AG09319 (cell line): ENCODE measurements at places on chromosomes 11 and 22.

DNA sequence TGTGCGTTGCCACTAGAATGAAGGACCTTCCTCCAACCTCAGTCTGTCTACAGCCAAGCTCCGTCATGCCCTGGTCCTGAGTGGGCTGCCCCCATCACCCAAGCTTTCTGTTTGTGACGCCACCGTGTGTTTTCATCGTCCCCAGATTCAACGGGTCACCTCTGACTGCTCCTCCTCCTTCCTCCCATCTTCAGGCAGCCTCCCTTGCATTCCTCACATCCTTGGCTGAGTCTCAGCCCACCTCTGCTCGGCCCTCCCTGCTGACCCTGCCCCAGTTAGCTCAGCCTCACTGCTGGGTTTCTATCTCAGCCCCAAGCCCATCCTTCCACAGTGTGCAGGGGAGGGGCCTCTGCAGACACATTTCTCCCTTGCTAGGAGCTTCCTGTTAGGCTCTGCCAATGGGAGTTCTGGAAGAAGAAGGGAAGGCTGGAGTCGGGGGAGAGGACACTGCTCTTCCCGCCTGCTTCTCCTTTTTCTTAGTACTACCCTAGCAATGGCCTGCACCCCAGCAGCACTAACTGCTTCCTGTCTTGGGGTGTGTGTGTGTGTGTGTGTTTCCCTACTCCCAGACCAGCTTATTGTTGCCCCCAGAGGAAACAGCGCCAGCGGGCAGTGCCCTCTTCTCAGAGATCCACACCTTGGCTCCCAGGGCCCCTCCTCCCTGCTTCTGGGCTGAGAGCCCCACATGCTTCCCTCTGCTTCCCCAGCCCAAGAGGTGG is 5.2 kb downstream of the IFT27 start:
- DNase-seq = no peak

DNA sequence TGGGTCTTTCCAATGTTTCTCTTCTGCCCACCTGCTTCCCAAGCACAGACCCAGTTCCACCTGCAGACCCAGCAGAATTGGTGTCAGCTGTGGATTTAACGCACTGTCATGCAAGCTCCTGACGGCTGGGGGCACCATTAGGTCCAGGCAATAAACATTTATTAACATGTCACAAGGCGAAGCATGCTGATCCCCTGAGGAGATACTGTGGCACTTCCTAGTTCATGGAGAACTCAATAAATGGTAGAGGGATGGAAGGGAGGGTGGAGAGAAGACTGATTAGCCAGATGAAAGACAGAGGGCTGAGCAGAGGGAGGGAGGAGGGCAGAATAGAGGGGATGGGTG is 68.3 kb upstream of the TSPAN18 start:
- DNase-seq = no peak

DNA sequence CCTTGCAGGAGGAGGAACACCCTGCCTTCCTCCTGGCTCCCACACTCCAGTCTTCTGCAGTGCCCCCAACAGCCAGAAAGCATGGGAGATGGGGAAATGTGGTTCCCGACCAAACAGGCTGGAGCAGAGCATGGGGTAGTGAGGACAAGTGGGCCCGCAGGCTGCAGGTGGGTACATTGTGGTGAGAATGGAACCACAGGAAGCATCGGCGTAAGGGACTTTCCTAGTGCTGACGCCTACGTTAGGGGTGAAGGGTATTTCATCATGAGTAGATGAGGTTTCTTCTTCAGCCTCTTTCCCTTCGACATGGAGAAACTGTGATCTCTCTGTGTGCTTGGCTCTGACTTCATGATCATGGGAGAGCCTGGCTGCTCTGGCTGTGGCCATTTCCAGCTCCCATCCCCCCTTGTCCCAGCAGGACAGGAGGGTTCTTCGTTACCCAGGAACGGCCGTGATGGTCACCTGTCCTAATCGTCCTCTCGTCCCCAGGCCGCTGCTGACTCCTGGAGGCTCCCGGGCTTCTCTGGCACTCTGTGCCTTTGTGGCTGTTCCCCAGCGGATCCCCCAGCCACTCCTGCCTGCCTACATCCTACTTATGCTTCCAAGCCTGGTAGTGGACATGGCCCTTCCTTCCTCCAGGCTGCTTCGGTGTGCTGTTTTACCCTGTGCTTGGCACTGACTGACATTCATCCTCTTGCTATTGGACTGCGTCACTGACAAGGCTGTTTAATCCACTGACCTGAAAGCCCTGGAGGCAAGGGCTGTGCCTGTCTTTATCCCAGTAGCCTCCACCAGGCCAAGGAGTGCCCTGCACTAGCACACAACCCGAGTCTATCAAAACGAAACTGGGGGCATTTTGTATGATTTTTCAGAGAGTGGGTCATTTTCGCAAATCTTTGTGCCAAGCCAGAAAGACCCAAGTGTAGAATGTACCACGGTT is 65.2 kb upstream of the CECR2 start:
- DNase-seq = no peak

DNA sequence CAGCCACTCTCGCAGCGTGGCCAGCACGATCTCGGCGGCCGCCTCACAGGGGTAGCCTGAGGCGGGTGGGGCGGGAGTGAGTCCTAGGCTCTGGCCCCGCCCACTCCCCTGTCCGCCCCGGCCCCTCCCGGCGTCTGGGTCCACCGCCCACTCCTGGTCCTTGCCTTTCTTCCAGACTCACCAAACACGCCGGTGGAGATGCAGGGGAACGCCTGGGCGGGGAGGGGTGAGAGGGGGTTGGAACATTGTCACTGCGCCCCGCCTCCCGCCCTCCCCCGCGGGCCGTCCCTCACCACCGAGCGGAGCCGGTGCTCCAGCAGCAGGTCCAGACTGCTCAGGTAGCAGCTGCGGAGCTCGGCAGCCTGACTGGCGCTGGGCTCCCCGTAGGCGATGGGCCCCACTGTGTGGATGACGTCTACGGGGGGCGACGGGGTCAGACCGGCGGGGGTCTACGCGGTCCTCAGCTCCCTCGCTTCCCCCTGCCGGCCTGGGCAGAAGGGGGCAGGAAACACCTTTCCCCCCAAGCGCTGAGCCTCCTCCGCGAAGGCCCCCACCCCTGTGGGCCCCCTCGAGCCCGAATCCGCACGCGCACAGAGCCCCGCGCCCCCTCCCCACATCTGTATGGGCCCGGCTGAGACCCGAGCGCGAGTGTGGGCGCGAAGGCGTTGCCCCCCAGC is 13.2 kb downstream of the OTUB1 start:
- no peak for DNase-seq

- DNase-seq = no peak
These were observed 901 bp upstream of the PARVA start for GRCh38 chr11:12376259-12377081.

GRCh38 chr11:108871152-108871551 is 206.3 kb downstream of the DDX10 start:
- DNase-seq = peak; percentile 10

DNA sequence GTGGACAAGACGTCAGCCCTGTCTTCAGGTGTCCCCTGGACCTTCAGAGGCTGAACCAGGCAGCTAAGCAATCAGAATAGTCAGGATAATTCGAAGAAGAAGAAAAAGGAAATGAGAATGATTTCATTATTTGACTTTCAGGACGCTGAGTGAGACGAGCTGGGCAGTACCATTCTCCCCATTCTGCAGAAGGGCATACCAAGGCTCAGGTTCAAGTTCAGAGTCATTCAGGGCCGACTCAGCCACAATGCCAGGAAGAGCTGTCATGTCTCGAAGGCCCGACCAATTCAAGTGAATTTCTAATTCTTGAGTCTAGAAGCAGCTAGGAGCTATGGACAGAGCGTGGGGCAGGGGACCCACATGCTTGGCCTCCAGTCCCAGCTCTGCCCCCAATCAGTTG is 33.8 kb upstream of the CD82 start:
- DNase-seq = no peak

DNA sequence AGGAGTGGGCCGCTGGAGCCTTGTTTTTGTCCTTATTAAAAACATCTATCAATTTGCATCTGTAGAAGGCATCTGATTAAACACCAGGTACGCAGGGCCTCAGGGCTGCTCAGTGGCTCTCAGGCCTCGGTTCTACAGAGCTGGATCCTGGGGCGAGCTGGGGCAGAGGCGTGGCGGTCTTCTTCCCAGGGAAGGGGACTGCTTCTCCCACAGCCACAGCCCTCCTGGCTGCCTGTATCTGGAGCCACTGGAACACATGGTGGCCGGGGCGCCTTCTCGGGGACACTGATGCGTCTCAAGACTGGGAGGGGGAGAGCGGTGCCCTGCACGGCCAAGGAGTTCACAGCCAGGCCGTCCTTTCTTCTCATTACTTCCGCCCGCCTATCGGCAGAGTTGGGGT is 1178.2 kb downstream of the BRD1 start:
- DNase-seq = no peak

DNA sequence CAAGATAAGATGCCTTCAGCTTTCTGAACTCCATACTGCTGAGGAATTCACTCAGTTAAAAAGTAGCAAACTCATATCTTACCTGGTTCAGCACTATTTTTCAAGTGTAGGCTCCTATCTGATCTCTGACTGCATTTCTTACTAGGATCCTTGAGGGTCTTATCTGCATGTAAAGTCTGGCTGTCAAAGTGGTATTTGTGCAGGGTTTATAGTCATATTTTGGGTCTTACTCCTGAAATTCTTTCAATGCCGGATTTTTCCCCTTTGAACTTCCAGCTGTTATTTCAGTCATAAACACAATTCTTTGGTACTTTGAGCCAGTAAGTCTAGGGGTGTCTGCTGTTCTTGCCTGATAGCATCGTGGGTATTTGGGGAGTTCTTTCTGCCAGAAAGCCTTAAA is 25.3 kb upstream of the NOX4 start:
- no peak for DNase-seq

DNA sequence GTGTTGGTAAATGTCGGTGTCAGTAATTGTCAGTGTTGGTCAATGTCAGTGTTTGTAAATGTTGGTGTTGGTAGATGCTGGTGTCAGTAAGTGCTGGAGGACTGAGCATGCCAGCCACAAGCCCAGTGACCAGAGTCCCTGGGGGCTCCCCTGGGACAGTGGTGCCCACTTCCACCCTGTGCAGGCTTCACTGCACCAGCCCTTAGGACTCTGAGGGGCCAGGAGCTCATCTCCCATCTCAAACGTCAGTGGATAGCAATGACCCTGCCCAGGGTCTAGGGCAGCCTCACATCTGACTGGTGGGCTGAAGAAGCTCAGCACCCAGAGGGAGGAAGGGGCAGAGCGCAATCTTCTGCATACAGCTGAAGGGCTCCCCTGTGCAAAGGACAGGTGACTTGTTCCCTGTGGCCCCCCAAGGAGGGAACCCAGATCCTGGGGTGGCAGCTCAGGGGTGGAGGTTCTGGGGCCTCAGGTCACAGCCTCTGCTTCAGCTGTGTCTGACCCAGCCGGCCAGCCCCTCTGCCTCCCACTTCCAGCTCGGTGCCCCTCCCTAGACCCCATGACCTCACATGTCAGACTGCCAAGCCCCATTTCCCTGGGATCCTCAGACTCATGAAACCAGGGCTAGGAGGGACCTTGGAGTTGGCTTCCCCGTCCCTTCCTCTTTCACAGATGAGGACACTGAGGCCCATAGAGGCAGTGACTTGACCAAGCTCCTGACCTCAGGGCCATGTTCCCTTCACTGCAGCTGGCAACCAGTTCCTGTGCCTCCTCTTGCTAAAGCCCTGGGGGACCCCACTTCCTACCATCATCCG is 138.4 kb downstream of the CRYBB2 start:
- no peak for DNase-seq

DNA sequence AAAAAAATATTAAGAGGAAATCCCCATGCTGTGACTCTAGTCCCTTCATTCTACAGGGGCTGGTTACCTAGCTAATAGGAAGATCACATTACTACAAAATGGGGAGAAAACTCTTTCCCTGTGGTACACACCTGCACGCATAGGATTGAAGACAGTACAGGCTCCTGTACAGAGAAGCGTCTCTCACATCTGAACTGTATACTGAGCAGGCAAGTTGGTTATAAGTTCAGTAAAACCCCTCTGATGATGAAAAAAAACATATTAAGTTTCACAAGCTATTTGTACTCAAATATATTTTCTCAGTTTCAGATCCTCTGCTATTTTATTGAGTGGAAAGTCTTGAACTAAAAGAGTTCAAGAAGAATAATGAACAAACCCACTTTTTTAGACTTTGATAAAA is 156.9 kb upstream of the HSD17B12 start:
- no peak for DNase-seq

DNA sequence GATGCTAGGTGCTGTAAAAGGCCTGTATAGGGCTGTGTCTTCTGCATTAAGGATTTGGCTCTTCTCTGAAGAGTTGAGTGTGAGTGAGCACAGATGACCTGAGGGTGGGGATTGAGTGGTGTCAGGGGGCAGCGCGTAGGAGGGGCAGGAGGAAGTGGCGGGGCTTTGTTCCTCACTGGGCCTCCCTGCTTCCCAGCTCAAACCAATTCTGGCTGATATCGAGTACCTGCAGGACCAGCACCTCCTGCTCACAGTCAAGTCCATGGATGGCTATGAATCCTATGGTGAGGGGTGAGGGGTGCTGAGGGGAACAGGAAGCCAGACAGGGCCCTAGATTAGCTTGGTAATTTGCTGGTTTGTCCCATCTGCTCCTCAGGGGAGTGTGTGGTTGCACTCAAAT is 9.1 kb downstream of the PHOX2A start:
- no peak for DNase-seq

DNA sequence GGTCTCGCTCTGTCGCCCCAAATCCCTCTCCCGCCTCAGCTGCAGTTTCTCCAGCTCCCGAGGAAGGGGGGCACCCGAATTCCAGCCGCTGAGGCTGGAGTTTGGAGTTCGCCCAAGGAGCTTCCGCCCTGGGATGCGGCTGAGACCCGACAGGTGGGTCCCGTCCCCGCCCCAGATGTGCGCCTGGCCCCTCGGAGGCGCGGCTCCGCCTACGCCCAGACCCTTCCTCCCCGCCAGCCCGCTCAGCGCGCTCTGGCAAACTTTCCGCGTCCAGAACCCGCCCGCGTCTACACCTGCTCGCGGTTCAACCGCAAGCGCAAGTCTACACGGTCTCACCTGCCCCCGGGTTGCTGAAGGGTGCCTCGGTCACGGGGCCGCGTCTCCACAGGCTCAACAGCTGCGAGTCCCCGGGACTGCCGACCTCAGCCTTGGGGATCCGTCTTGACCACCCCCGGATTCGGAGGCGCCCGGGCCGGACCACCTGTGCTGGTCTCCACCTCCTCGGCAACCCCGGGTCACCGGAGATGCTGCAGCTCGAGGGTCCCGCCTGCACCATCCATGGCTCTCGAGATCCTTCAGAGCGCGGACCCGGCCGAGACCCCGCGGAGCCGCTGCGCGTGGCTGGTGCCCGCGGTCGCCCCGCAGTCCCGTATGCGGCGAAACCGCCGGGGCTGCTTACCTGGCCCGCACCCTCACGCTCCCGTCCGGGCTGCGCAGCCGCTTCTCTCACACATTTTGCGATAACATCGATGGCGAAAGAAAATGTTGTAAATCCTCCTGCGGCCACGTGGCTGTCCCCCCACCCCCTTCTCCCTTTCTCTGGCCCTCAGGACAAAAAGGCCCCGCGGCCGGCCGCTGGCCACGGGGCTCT is 63.6 kb downstream of the NFAM1 start:
- no peak for DNase-seq

DNA sequence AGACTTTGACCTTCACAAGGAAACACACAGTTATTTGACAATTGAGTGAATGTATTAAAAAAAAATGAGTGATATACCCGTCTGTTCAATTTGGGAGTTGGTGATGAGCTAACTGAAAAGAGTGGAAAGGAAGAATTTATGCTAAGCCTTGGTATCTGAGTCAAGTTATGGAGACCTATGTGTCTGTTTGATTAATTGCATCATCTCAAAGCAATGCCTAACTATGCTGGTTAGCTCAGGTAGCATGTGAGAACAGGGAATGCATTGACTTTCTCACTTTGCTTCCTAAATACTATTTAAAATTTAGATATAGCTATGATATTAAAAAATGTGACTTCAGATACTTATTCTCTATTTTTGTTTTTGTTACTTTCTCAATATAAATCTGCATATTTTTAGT is 110.5 kb downstream of the DDX10 start:
- no peak for DNase-seq
